Aorta (tissue), 5 donors: ENCODE measurements at places on chromosomes 3 and 15.

- H3K36me3 ChIP-seq = no peaks in the 10 kb centered on the region
- H3K27me3 ChIP-seq = no peaks in the 10 kb centered on the region
- no peak overlapping the region for H3K4me3 ChIP-seq
- H3K4me1 ChIP-seq = no peaks in the 10 kb centered on the region
- DNase-seq = no peak
These were observed 657.1 kb downstream of the GRM7 start for GRCh38 chr3:7518026-7518425.

- H3K4me1 ChIP-seq = peaks cover 3% of the 10 kb centered on the region
- no peak for DNase-seq
- no peak overlapping the region for H3K27ac ChIP-seq
- H3K27me3 ChIP-seq = no peaks in the 10 kb centered on the region
These were observed 242.2 kb upstream of the AZI2 start for GRCh38 chr3:28590860-28591259.

DNA sequence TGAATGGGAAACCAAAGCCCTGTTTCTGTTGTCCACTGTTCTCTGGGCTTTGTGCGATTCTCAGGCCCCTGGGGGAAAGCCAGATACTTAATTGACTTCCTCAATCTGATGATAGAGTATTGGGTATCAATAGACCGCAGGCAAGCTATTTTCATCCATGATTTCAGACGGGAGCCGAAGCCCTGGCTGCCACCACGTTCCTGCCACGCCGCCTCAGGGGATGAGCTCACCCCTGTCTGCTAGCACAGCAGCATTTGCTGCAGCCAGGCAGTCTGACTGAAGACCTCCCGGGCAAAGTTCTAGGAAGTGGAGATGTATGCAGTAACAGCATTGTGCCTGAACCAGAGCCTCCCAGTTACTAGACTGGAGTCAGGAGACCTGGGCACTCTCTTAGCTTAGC lies 69.8 kb downstream of the ISG20 start:
- H3K4me3 ChIP-seq = no peak overlapping the region
- peak; percentile 88 for DNase-seq
- H3K36me3 ChIP-seq = no peaks in the 10 kb centered on the region

GRCh38 chr15:85582131-85583079 lies 202.0 kb downstream of the AKAP13 start:
- H3K4me3 ChIP-seq = peak overlapping the region; percentile 37
- H3K27ac ChIP-seq = peak overlapping the region; percentile 7
- peak; percentile 79 for DNase-seq
- no peaks in the 10 kb centered on the region for H3K4me1 ChIP-seq
- no peaks in the 10 kb centered on the region for H3K27me3 ChIP-seq

DNA sequence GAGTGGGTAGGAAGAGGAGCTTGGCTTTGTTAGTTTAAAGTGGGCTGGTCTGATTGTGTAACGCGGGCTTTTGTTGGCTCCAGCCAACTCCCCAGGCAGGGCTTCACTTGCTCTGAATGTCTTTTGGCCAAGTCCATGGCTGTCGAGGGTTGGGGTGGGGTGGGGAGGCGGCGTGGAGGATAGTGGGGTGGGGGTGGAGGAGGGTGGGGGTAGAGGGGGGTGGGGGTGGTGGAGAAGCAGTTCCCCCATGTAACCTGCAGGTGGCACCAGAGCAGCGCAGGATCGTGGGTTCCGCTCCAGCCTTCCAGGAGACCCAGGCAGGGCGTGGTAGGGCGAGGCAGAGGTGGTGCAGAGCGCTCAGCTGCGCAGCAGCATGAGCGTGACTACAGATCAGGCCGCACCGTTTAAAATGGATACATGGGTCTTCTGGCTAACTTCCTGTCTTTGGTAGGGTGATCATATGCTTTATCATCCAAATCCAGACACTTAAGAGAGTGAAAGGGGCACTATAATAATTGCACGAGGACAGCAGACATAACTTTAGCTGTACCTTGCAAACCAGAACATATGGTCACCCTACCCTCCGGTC lies 28.3 kb downstream of the GOLGA6A start:
- no peak overlapping the region for H3K27ac ChIP-seq
- H3K4me3 ChIP-seq = no peak overlapping the region
- H3K36me3 ChIP-seq = no peaks in the 10 kb centered on the region
- H3K27me3 ChIP-seq = no peaks in the 10 kb centered on the region

- H3K4me3 ChIP-seq = no peak overlapping the region
- DNase-seq = peak; percentile 54
These were observed 101.4 kb downstream of the FNDC3B start for GRCh38 chr3:172140499-172141391.

GRCh38 chr3:112822064-112823055 lies 24.3 kb downstream of the CD200R1L start:
- H3K4me1 ChIP-seq = no peaks in the 10 kb centered on the region
- no peak for DNase-seq
- H3K36me3 ChIP-seq = no peaks in the 10 kb centered on the region
- H3K27ac ChIP-seq = no peak overlapping the region
- H3K27me3 ChIP-seq = no peaks in the 10 kb centered on the region
- no peak overlapping the region for H3K4me3 ChIP-seq

DNA sequence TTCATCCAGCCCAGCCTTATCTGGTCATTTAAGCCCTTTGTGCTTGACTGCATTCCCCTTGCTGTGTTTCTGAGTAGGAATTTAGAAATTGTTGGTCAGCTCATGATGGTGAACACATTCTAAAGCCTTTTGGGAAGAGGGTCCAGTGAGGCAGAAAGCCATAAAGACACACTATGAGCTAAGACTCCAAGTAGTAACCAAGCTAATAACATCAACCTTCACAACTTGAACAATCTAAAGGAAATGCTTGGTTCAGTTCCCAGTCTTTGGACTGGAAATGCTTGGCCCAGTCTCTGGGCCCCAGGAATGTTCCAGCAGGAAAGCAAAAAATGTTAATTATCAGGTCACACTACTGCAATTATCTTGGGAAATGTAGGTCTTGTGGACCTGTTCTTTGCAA lies 7.7 kb downstream of the PLSCR1 start:
- H3K4me1 ChIP-seq = peaks cover 4% of the 10 kb centered on the region
- no peak overlapping the region for H3K4me3 ChIP-seq
- no peaks in the 10 kb centered on the region for H3K27me3 ChIP-seq
- peaks cover 3% of the 10 kb centered on the region for H3K36me3 ChIP-seq

GRCh38 chr3:52313188-52313773 lies 2.8 kb upstream of the DNAH1 start:
- H3K27me3 ChIP-seq = no peaks in the 10 kb centered on the region
- H3K4me1 ChIP-seq = no peaks in the 10 kb centered on the region
- no peaks in the 10 kb centered on the region for H3K36me3 ChIP-seq
- H3K27ac ChIP-seq = no peak overlapping the region

DNA sequence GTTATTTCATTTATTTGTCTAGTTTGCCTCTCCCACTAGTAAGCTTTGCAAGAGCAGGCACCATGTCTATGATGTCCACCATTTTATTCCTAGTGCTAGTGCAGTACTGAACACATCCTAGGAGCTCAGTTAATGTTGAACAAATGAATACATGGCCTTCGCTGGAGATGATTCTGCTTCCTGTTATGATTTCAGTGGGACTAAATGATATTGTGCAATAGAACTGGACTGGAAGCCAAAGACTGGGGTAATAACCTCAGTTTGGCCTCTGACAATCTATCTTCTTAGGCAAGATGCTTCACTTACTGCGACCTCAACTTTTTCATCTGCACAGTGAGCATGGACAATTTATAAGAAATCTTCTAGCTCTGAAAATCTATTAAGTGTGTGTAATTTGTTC lies 191.3 kb downstream of the ADAMTSL3 start:
- no peak overlapping the region for H3K4me3 ChIP-seq
- no peak overlapping the region for H3K27ac ChIP-seq
- DNase-seq = no peak

DNA sequence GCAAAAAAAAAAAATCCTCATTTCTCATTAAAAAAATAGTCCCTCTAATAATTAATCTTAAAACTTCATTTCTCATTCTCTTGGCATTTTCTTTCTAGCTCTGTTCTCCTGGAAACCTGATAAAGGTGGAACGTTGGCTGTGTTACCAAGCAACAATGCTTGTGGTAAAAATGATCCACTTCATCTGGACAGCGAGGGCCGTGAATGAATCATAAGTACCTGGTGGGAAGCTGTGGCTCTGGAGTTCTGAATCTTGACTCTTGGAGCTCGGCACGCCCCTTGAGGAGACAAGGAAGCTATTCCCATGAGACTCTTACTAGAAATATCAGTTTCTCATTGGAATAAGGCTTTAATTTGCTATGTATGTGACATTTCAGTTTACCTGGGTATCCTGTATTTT lies 32.5 kb downstream of the BCL2L10 start:
- no peaks in the 10 kb centered on the region for H3K36me3 ChIP-seq
- no peak overlapping the region for H3K4me3 ChIP-seq
- no peak overlapping the region for H3K27ac ChIP-seq

DNA sequence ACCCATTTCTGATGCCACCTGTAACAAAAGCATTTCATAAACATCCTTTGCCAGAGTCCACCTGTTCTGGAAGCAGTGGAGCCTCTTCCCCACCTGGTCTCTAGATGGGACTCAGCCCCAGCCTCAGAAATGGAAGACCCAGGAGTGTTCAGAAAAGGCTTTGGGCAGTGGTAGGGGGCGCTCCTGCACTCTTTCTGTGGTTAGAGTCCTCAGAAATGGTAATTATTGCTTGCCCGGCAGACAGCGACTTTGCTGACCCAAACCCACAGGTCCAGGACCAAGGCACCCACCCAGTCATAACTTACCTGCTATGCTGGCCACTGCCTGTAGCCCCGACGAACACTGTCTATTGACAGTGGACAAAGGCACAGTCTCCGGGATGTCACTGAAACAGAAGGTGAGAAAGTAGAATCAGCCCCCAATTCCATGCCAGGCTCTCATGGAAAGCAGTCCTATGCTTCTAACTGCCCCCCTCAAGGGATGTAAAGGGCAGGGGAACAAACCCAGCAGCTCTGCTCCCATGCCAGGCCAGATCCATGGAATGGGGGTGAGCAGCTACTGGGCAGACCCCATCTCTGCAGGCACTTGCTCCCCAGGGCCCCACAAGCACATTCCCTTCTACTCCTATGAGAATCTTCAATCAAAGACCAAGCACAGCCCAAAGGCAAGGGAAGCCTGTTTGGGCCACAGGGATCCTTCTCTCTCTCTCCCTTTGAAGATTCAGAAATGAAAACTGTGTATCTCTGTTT lies 5.1 kb downstream of the ACAA1 start:
- H3K27ac ChIP-seq = no peak overlapping the region
- H3K4me3 ChIP-seq = no peak overlapping the region
- H3K4me1 ChIP-seq = no peaks in the 10 kb centered on the region
- no peak for DNase-seq

- H3K4me3 ChIP-seq = no peak overlapping the region
- H3K36me3 ChIP-seq = no peaks in the 10 kb centered on the region
- no peaks in the 10 kb centered on the region for H3K27me3 ChIP-seq
- DNase-seq = no peak
These were observed 11.0 kb upstream of the RAP2B start for GRCh38 chr3:153150991-153151390.

DNA sequence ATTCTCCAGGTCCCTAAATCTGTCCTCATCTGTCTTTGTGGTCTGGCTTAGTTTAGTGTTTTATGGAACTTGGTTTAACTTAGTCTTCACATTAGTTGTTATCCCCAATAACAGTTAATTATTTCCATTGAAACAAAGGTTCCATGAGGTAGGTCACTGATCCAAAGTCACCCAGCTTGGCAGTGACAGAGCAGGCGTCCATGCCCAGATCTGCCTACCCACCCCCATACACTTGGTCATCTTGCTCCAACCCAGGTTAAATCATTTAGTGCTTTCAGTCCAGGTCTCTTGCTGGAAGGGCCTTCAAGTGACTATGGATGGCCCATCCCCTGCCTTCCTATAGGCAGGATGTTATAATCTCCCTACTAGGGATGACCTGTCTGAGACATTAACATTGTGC lies 127.4 kb downstream of the MYRIP start:
- no peaks in the 10 kb centered on the region for H3K36me3 ChIP-seq
- no peaks in the 10 kb centered on the region for H3K4me1 ChIP-seq
- no peak overlapping the region for H3K4me3 ChIP-seq
- no peaks in the 10 kb centered on the region for H3K27me3 ChIP-seq

DNA sequence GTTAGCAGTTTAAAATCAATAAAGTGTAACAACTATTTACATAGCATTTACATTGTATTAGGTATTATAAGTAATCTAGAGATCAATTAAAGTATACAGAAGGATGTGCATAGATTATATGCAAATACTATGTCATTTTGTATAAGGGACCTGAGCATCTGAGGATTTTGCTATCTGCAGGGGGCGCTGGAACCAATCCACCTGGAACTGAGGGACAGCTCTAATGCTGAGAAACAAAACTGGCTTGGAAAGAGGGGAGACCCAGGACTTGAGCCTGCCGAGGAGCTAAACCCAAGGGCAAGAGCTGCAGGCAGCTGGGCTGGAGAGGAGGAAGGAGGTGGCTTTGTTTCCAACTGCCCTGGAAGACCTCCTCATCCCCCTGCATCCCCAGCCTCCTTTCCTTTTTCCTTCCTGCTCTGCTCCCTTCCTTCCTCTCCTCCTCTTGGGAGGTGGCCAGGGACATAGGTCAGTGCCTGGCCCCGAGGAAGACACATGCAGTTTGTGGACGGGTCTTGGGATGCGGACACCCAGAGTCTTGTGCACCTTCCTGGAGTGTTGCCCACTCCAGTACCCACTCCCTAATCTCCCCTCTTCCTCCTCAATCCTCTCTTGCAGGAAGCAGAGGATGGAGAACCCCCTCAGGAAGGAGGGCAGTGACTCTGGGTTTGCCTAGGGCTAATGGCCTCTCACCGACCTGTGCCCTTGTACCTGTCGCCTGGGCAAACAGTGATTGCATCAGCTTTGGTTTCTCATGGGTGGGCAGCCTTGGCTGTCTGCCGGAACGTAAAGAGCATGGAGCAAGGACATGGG lies 825 bp upstream of the RTP3 start:
- no peak overlapping the region for H3K27ac ChIP-seq
- H3K4me1 ChIP-seq = no peaks in the 10 kb centered on the region
- no peaks in the 10 kb centered on the region for H3K27me3 ChIP-seq
- no peak overlapping the region for H3K4me3 ChIP-seq
- no peaks in the 10 kb centered on the region for H3K36me3 ChIP-seq

DNA sequence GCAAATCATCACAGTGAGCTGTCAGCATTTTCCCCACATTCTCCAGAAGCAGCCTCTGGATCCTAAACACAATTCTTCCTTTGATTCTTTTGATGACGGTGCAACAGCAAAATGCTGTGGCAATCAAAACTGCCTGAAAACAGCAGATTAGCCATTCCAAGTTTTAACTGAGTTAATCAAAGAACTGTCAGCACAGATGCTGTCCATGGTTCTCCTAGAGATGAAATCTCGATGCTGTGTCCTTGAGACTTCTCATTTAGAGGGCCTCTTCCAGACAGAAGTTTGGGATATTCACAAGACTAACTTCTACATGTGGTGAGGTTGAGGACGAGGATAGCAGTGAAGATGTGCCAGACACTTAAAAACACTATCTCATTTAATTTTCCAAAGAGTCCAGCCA lies 50.4 kb upstream of the GYG1 start:
- no peaks in the 10 kb centered on the region for H3K36me3 ChIP-seq
- H3K27me3 ChIP-seq = no peaks in the 10 kb centered on the region
- H3K27ac ChIP-seq = no peak overlapping the region
- H3K4me1 ChIP-seq = no peaks in the 10 kb centered on the region
- DNase-seq = no peak
